ENCODE measurements at places on chromosomes 1 and 21. TPM values are rescaled to one million over a fixed set of nuclear protein-coding genes. Genes with fewer than 3 reads are reported as not detected.

DNA sequence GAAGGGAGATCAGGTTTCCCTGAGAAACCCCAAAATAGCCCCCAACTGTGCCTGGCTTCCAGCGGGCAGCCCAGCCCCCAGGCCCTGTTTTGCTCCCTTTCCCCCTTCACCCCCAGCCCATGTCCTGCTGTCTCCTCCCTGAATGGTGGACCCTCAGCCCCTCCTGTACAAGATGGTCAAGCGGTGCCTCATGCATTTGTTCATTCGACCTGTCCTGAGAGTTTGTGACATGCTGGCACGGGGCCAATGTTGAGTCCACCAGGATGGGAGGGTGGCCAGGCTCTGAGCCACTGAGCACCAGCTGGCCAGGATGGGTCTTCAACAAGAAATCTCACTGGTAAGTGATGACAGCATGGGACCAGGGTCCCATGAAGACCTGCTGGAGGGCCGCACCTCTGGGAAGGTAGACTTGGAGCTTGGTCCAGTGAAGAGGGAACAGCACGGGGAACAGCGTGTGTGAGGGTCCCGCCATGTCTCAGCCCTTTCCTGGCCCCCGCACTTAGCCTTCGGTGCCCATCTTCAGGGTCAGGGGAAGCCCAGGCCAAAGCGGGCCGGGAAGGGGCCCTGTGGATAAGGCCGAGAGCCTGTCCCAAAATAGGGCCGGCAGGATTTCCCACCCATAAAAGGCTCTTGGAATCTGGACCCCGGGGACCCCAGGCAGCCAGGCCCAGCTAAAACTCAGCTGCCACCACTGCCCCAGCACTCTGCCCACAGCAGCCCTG is at the start of gene CALML6:
CALML6 (plus strand) TSS at position 290 of the 722 bp plus-strand sequence; CDS start at position 311, 21 bp downstream.
- ATAC-seq: no peak

DNA sequence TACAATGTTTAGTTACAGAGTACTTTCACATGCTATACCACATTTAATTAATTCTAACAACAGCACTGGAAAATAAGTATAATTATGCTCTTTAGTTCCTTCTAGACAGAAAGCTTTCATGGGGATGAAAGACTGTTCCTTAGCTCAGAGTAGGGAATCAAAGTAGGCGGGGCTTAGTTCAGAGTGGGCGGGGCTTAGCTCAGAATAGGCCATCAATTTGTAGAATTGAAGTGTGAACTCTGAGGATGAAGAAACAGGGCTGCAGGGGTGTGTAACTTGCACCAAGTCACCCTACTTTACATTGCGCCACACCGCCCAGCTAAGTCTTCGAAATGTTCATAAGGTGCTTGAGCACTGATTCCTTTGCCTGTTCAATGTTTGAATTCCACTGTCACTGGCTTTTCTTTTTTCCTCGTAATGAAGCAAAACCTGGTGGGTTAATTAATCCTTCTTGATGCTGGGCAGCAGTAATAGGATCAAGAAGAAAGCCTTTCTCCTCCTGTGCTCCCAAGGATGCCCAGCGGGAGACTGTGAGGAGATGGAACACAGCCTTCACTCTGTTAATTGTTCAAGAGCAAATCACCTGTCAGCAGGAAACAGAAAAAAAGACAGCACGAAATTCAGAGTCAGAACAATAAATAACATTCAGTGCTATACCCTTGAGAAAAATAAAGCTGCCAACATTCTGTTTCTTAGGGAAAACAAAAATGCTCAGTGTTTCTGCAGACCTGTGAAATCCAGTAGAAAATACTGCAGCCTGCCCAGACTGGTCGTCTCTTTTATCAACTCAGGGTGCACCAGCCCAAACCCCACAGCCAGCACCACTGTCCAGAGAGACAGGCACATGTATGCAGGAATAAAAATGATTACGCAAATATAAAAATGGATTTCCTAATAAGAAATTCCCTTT is 66.5 kb upstream of the CAMK1G start:
- ATAC-seq: no peak

The PGLYRP4 gene
- total RNA-seq: not detected

DNA sequence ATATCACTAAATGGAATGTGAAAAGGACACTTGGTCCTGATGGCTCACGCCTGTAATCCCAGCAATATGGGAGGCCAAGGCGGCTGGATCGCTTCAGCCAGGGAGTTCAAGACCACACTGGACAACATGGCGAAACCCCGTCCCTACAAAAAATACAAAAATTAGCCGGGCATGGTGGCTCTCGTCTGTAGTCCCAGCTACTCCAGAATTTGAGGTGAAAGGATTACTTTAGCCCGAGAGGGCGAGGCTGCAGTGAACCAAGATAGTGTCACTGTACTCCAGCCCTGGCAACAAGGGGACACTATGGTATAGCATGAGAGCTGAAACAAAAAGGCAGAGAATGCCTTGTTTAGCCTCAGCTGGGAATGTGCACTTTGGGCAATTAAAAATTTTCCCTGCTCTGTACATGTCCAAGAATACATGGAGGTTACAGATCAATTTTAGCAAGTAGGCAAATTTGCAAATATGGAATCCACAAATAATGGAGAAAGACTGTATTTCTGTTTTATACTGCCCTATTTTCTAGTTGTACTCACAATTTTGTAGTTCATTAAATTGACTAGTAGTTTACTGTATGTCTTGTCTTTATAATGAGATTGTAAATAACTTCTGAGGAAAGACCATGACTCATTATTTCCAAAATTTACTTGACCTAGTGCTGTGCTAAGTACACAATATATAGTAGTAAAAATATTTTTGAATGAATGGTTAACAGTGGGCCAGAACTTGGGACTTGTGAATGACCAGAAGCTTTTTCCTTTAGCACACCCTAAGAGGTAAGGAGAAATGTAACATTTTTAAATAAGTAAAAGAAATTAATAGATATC is 2.0 kb upstream of the ANGEL2 start:
- ATAC-seq: no peak

DNA sequence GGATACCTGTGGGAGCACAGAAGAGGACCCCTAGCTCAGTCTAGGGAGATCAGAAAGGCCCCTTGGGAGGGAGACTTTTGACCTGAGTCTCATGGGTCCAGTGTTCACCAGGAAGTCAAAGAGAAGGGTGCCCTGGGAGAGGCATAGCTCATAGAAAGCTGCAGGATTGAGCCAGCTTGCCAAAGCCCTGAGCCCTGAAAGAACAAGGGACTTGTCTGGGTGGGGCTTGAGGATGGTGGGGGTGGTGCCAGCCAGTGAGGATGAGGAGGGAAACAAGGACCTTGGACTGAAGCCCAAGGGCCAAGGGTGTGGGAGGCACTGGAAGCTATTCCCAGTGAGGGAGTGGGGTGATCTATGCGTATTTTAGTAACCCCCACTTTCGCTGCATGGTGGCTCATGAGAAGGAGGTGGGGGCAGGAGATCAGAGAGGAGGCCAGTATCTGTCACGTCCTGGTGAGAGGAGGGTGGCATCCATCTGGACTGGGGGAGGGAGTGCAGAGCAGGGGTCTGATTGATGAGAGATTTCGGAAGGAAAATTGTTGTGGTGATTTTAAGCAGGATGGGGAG is 28.4 kb downstream of the DMBX1 start:
- ATAC-seq: no peak

DNA sequence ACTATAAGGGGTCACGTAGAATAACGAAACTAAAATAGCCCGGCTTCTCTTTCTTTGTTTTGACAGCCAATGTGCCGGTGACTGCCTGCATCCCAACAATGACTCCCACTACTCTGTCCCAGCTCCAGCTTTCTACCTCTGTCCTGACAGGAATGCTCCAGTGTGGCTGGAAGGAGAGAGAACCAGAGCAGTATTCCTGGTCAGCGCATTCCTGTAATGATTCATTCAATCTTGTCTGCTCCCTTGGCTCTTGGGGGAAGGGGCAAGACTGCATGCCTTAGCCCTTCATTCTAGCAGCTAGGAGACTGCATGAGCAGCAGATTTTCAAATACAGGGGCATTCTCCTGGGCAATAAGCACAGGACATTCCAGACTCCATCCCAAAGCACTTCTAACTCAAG is 132.1 kb upstream of the PRMT6 start:
- no peak for ATAC-seq

DNA sequence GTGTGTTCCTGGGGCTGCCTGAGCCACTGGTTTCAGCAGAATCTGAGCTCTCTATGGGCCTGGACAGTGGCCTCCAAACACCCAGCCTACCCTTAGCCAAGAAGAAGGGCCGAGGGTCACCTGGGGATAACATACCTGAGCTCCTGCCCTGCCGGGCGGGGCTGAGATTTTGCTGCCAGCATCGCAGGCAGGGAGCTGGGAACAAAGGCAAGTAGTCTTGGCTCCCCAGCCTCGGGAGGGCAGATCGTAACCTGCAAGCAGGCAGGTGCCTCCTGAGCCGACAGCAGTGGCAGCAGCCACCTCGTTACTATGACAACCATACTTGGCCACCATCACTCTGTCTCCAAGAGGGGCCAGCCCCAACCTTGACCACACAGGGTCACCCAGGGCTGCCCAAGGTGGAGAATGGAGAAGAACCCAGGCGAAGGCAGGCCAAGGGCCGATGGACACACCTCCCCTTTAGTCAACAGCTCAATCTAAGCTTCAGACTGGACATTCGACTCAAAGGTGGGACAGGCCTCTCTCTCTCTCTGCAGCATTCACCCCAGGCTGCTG is 54.6 kb downstream of the TOMM20 start:
- ATAC-seq: no peak

DNA sequence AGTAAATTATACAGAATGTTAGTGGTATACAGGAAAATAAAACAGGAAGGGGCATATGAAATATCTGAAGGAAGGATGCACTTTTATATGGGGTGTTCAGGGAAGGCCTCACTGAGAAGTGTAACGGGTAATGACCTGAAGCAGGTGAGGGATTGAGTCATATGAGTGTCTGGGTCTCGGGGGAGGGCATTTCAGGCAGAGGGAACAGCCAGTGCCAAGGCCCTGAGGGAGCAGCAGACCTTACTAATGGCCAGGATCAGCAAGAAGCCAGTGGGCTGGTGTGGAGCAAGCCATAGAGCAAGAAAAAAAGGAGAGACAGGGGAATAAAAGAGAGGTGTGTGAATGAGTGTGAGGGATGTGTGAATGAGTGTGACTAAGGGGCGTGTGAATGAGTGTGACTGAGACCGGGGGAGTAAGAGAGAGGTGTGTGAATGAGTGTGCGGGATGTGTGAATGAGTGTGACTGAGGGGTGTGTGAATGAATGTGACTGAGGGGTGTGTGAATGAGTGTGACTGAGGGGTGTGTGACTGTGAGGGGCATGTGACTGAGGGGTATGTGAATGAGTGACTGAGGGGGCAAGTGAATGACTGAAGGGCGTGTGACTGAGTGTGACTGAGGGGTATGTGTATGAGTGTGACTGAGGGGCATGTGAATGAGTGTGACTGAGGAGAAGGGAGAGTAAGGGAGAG is 107.2 kb downstream of the GLIS1 start:
- ATAC-seq: no peak

The SH2D1B gene
- not detected for total RNA-seq

GRCh38 chr1:68361346-68361910 is 88.3 kb downstream of the RPE65 start:
- ATAC-seq: no peak

Measured in gastroesophageal sphincter (tissue), 4 donors.